ENCODE measurements at places on chromosomes 1 and 21.

DNA sequence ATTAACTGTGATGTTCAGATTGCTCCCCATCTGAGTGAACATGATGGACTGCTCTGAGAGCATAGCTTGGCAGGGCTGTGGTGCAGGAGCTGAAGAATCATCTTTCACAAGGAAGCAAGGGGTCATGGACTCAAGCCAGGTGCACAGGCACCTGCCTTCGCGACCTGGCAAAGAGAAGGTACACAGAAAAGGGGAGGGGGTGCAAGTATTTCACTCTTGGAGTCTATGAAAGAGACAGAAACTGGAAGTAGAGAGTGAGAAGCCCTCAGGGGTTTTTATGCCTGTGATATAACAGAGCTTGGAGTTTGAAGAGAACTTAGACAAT, 232.6 kb upstream of the PLXNA2 start:
- DNase-seq, result no peak

GRCh38 chr1:899636-900317, 23.9 kb upstream of the SAMD11 start:
- no peak for DNase-seq

- DNase-seq, result peak; percentile 23
Measured at GRCh38 chr1:202007304-202007703, 3.1 kb upstream of the ELF3 start.

DNA sequence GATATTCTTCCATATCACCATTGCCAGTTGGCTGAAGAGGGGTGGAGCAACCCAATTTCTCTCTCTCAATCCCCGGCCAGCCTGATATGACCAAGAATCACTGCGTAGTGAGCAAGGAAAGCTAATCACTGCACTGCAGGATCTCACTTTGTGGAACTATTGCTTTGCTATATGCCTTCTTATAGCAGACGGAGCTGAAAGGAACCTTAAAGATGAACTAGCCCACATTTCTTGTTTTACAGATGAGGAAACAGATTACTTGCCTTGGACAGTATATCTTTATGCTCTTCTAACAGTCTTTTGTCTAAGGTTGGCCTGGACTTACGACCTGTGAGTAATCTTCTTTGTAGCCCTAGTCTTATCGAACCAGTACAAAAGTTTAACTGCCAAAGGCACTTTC, 7.6 kb downstream of the APOBEC4 start:
- DNase-seq, result no peak

GRCh38 chr1:235270625-235271024, 57.4 kb downstream of the ARID4B start:
- DNase-seq, result no peak

DNA sequence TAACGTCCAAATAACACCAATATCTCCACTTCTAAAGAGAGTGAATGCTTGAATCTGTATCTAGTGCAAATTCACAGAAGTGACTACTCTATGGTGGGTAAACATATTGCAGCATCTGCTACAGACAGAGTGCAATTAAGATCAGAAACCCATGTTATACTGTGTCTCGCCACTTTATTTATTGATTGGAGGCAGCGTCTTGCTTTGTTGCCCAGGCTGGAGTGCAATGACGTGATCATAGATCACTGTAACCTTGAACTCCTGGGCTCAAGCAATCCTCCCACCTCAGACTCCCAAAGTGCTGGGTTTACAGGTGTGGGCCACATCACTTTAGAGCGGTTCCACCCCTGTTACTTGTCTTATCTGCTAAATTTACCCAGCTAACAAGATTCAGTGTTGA, 57.0 kb downstream of the HLCS start:
- no peak for DNase-seq

GRCh38 chr1:99979091-99979490, 9.3 kb downstream of the SLC35A3 start:
- DNase-seq, result no peak

- no peak for DNase-seq
Measured at GRCh38 chr21:23921670-23922418, 1685.4 kb downstream of the MRPL39 start.

- DNase-seq, result no peak
Measured at GRCh38 chr1:244356376-244356775, 95.3 kb downstream of the ADSS2 start.

GRCh38 chr1:34822202-34822601, 29.4 kb downstream of the GJA4 start:
- DNase-seq, result no peak

DNA sequence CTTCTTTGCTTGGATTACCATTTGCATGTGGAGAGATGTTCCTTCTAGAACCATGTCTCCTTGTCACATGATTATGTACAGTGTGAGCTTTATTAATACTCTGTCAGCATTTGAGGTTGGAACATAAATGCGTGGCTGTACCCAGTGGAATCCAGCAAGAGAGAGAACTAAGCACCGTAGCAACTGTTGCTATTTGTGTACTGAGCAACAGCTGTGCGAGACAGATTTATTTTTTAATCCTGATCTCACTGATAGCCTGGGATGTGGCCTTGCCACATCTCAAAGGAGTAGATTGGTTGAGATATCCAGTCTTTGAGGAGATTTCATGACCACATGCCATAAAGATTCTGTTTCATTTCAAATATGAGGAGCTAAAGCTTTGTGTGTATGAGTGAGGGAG, 43.4 kb downstream of the KIF1B start:
- no peak for DNase-seq

DNA sequence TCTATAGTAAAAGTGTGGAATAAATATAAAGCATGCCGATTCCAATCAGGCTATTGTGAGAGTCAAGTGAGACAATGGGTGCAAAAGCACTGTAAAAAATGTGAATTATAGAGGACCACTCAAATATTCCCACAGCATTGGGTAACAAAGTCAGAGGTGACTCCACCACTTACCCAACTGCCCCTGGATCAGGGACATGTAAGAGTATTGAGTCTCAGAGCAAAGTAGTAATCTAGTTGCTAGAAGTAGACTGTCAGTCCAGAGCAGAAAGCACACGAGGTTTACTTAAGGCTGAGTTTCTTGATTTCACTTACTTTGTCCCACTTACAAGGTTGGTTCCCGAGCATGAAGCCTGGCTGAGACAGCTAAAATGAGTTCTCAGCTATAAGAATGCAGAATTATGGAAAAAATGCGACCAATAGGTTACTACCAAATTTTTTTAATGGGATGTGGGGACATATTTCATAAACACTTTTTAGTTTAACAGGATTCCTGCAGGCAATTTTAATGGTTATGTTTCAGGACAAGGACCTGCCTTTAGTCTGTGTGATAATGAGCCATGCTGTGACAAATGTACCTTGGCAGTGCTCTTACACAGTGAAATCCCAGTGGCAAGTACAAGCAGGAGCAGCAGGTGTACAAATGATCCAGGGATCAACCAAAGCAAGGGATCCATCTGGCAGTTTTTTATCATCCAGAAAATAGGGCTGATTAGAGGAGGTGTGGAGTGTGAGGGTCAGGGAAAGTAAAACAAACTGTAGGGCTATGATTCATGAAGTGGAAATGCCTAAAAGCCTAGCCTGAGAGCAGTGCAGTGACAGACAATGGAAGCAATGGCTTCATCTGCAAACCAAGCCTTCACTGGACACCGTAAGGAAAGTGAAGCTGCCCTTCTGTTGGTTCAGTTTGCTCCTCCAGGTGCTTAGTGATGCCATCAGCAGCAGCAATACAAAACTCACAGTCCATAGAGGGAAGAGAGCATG, 156.2 kb upstream of the SPAG17 start:
- DNase-seq, result no peak

DNA sequence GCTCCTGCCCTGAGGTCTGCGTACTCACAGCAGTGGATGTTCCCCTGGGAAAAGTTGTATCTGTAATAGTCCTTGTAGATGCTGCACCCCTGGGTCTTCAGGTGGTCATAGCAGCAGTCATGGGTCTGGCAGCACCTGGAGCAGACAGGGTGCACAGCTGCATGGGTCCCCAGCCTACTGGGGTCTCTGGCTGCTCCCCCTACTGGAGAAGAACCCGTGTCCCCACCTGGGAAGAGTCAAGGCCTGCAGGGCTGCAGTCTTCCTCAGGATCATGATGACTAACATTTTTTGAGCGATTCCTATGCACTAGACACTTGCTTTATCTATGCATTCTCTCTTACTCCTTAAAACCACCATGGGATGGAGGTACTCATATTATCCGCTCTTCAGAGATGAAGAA, 3.9 kb downstream of the PLA2G2D start:
- no peak for DNase-seq
